RWPE2 (cell line): ENCODE measurements at places on chromosomes 4 and X.

GRCh38 chrX:150777328-150777992 is 84.3 kb downstream of the MTMR1 start:
- DNase-seq = no peak

- DNase-seq = no peak
Observed at GRCh38 chr4:102868153-102868780, 525 bp upstream of the CISD2 start.

GRCh38 chr4:112448306-112449132 is 67.5 kb downstream of the NEUROG2 start:
- DNase-seq = no peak

- no peak for DNase-seq
Observed at GRCh38 chrX:19879181-19879580, 8.2 kb downstream of the SH3KBP1 start.

DNA sequence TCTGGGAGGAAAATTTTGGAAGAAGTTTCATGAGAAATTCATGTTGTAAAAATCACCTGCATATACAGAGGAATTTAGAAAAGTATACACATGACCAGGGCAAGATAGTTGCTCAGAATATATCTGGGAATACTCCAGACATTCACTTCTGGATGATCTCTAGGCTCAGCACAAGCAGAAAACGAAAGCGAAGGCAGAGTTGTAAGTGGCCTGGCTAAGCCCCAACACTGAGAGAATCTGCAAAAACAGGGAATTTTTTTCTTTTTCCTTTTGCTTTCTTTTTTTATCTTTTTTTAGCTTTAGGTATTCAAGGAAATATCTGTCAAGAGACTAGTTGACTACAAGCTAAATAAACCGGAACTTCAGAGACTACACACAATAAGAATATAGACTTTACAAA is 207.2 kb downstream of the FGF13 start:
- DNase-seq = no peak

DNA sequence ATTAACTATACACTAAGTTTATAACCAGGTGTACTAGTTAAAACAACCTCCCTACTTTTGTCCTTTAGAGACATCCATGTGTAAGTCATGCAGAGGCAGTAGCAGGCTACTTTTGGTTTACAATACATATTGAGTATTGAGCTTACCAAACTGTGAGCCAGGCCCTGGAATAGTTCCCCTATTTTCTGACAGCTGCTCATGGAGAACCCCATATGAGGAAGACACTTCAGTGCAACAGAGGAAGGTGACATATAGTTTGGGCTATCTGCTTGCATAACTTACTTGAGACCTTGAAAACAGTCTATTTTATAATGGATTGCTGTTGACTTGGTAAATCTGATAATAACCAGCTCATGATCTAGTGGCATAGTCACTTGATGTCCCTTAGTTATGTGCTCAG is 190.5 kb downstream of the SH3BGRL start:
- no peak for DNase-seq
